ENCODE measurements at places on chromosomes 11 and 22.

DNA sequence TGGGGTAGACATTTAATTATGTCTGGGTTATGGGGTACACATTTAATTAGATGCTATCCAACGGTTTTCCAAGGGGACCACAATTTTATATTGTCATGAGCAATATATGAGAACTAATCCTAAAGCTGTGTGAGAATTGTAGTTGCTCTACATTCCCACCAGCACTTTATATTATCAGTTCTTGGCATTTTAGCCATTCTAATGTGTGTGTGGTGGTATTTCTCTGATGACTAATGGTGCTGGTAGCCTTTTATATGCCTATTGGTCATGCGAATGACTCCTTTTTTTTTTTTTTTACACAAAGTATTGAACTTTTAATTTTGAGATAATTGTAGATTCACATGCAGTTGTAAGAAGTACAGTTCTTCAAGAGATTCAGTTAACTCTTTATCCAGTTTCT, 26.2 kb downstream of the TMEM135 start:
- no peak for DNase-seq

GRCh38 chr11:196786-197731, 4.2 kb downstream of the SCGB1C1 start:
- DNase-seq, result no peak

GRCh38 chr11:130616573-130616972, 168.1 kb downstream of the ADAMTS15 start:
- DNase-seq, result no peak

DNA sequence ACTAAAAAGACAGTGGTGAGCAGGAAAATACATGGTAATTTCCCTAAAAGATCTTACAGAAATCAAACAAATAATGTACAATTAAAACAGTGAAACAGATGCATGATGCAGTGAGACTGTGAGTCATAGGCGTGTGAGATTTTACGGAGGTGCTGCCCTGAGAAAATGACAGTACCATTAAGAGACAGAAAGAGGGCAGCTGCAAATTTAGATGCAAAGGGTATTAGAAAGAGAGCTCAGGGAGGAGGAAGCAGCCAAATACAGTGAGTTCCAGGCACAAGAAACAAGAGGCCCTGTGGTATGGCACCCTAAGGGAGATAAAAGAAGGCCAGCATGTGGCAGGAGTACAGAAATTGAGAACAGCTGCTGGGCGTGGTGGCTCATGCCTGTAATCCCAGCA, 88.5 kb upstream of the FIBIN start:
- no peak for DNase-seq

GRCh38 chr11:76597533-76598425, 72.8 kb downstream of the LRRC32 start:
- DNase-seq, result no peak

- no peak for DNase-seq
Measured at GRCh38 chr11:16793009-16793408, 54.6 kb downstream of the C11orf58 start.

DNA sequence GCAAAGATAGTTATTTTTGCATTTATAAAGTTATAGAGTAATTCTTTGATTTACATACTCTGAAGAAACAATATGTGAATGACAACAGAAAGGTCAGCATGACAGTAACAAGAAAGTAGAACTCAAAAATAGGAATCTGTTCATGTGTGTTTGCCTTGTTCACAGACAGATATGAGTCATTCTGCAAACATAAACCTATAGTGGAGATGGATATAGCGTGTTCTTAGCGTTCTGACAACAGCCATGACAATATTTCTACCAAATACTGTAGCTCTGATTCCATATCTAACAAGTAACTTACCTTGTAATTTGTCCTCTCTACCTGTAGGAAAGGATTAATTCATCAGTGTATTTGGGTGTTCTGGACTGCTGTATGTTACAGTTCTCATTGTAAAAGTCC, 208.5 kb upstream of the MTMR2 start:
- DNase-seq, result no peak
